ENCODE measurements at places on chromosomes 4 and X.

GRCh38 chrX:120016068-120016441, 61.4 kb downstream of the RHOXF2B start:
- DNase-seq, result no peak

DNA sequence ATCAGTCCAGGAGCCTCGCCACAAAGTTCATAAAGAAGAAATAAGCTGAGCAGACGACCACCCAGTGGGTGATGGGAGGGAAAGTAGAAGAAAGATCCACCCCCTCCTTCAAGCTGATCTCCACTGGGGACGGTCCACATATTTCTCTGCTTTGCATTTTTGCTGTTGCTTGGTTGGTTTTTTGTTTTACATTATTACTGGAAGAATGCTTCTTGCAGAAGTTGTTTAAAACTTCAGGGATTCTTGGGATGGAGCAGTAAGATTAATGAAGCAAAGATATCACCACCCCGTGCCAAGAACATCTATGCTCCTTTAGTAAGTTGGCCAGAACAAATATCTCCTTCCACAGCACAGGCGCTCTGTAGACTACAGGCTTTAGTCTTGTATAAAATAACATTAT, 30.1 kb downstream of the LGI2 start:
- DNase-seq, result no peak

DNA sequence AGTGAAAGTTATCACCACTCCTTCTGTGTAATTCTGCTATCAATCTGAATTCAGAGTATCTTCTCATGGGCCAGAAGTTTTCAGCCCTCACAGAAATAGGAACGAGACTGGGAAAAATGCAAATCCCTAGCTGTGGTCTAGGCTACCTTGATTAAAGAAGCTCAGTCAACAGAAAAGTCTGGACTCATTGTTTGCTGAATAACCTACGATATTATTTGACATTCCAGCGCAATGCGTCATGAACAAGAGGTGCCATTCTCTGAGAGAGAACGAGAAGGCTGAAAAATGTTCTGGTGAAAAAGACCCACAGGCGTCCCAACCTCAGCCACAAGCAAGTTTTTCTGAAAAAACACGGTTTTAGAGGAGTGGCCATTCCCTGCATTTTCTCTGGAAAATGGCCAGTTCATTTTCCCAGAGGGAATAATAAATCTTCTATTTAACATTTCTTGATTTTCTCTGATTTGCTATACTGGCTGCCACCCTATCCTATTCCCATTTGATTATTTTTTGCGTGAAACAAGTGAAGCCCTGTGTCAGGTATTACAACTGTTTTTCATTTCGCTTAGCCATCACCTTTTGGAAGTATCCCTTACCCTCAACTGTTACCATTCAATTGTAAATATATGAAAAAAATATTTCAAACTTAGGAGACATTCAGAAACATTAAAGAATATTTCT, 1117.6 kb upstream of the PRKX start:
- DNase-seq, result no peak

- DNase-seq, result no peak
Observed at GRCh38 chrX:121050781-121051180, 3.4 kb downstream of the GLUD2 start.

DNA sequence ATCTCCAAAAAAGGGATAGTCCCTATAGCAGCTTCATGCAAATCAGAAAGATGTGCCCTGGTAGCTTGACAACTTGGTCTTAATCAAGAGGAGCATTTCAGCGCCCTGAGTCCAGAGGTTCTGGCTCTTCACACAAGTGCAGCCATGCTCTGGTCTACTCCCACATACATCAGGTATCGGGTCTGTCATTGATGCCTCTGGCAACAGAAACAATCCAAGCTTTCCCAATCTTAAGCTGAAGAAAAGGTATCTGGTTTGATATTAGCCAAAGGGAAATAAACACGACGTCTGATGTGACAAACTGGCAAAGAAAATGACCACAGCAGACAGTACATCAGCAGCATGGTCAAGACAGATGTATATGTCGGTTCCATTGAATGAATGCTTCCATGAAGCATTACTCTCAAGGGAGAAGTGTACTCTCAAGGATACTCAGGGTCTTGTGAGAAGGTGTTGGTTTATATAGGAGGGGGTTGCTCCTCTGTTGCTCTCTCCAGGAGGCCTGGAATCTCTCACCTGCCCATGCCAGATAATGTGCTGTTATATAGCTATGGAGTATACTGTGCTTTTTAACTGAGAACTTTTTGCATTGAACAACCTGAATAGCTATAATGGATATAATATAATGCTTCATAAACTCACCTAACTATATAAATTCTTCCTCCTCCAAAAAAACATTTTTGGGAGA, 879.6 kb upstream of the PCDH10 start:
- no peak for DNase-seq
